ENCODE measurements at places on chromosomes 4 and X.

DNA sequence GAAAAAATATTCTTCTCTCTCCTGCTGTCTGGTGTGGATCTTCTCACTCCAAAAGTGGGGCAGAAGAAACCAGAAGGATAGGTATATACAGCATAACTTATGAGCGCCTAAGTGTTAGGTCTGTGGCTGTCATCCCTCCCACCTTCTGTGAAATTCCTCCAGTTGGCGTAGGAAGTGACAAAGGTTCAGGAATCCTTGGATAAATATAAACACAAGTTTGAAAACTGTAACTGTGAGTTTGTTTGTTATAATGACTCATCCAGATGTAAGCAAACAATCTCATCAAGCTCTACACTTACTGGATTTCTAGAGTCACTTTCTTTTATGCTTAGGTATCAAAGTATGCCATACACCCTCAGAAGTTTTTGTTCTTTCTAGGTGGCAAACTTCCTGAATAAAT, 405.2 kb downstream of the FAT4 start:
- no peak for DNase-seq

DNA sequence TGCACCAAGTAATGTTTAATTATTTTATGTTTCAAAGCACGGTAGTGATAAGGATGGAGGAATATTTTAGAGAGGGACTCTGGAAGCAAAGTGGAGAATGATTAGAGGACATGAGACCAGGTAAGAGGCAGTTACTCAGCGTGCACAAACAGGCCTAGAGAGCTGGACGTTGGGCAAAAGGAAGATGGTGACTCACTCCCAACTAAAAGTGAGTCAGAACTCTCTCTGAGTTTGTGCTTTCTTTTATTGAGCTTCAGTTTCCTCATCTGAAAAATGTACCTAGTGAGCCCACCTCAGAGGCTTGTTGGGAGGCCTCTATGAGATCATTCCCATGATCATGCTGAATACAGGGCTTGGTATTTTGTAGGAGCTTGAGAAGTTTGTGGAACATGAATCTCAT, 1.6 kb upstream of the ZC4H2 start:
- DNase-seq = peak; percentile 5

DNA sequence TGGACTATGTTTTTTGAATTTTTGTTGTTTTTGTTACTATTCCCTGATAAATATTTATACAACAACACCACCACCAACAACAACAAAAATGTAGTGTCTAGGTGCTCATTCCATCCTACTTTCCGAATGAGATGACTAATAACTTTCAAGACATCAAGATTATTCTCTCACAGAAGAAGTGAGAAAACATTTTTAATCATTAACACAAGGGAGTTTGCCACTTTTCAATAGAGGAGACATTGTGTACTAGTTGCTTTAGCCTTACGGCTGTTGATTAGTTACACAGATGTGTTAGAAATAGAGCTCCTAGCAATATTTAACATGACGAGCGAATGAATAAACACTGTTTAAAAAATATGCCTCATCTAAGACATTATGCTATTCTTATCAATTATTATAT, 898.8 kb downstream of the C4orf33 start:
- DNase-seq = no peak

DNA sequence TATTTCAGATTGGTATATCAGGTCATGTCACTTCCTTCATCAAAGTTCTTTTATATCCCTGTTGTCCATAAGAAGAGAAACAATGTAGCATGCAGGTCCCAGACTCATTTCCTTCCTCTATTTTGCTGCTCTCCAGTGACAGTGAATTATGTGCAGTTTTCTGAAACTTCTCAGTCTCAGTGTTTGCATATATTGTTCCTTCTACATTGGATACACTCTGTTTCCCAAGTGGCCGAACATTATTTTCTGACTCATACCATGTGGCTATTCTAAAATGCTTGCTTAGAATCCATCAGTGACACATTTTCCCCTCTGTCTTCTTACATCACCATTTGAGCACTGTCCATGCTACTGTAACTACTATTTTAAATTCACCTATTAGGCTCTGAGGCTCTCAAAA, 305.7 kb downstream of the PDHA2 start:
- no peak for DNase-seq

GRCh38 chr4:35942092-35942491, 302.2 kb downstream of the ARAP2 start:
- no peak for DNase-seq

GRCh38 chr4:10240691-10241090, 124.1 kb upstream of the WDR1 start:
- no peak for DNase-seq
